ENCODE measurements at places on chromosomes 2 and 18. TPM values are rescaled to one million over a fixed set of nuclear protein-coding genes. Genes with fewer than 3 reads are reported as not detected.

- DNase-seq, result no peak
Measured at GRCh38 chr2:147679955-147680531, 164.8 kb upstream of the ACVR2A start.

DNA sequence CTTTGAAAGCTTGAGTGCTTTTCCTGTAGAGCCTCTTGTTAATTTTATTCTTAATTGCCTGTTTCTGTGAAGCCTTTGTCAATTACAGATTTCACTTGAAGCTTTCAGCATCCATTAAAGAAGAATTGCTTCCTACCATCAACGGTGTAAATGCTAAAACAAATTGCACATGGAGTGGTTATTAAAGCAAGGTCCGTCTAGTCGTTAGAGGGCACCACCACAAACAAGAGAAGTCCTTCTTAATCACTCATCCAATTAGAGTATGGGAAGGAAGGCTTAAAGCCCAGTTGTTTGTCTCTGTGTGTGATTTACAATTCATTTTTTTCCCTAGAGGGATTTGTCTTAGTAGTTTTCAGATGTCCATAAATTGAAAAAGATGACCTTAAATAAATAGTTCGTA, 1.6 kb downstream of the KCNJ3 start:
- no peak for DNase-seq

DNA sequence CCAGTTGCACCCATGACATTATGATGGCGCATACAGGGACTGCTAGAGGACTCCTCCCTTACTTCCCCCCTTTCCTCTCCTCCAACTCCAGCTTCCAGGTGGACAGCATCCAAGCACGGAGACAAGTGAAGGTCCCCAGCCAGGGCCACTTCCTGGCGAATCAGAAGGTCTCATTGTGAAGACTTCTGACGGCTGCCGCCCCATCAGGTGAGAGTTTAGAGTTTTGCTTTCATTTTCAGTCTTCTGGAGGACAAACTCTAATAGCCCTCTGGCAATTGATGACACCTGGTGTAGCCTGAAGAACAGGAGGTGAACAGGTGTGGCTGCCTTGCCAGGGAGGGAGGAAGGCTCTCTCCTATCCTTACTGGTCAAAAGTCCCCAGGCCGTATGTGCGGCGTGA, 77.3 kb upstream of the KCNH7 start:
- DNase-seq, result no peak

GRCh38 chr18:48600456-48601090, 61.7 kb downstream of the CTIF start:
- DNase-seq, result no peak

GRCh38 chr2:39738936-39739335, 40.1 kb downstream of the THUMPD2 start:
- no peak for DNase-seq

GRCh38 chr2:69059731-69060290, 46.8 kb downstream of the ANTXR1 start:
- no peak for DNase-seq

GRCh38 chr2:138042311-138042710, 78.0 kb downstream of the HNMT start:
- no peak for DNase-seq

DNA sequence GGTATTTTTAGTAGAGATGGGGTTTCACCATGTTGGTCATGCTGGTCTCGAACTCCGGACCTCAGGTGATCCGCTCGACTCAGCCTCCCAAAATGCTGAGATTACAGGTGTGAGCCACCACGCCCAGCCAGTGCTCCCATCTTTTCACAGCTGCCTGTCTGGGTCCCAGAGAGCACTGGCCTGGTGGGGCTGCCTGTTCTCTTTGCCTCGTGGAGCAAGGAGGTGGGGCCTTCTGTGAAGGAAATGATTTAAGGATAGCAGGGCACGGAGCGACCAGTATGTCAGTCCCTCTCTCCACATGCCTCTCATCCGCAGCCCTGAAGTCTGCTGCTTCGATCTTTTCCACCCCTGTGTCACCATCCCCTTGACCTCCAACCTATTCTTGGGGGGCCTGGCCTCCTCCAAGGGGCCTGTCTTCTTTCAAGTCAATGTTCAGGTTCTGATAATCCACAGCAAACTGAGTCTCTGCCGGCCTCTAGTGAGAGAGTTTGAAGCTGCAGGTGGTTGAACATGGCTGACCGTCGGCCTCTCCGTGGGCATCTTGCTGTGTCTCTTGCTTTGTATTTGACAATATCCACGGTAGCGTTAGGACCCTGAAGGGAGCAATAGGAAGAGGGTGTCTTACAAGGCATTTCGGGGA, 28.2 kb upstream of the GIGYF2 start:
- DNase-seq, result no peak

DNA sequence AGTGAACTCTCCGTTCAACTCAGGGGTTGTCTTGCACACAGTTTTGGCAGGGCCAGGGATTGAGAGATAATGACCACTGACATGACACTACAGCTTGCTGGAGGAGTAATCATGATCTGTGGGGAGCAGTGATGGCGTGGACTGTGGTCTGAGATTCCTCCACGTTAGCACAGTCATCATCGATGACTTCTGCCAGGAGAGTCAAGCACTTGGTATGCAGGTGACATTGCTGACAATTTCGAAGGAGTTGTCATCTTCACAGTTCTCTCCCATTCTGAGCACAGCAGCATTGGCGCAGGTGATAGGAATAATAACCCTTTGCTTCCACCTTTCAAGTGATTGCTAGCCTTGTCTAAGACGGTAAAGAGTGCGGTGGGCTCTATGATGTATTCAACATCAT, 79.8 kb downstream of the SGPP2 start:
- no peak for DNase-seq

DNA sequence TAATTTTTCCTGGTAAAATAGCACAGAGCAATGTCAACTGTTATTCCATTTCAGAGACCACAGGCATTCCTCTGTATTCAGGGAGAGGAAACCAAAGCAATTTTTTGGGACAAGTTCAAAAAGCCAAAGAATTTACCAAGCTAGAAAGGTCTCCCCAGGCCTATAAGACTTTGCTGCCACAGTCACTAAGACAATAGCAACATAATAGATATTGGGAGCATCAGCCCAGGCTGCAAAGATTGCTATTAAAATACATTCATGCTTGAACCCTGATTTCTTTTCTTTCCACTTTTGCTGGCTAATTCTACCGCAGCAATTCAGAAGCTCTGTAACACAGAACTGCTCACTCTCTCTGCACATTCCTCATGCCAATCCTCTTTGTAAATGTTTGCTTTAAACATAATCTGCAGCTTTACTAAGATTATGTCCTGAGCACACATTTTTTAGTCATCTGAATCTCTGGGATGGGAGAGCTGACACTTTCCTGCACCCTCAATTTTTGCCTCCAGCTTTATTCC, 76.3 kb downstream of the CLHC1 start:
- no peak for DNase-seq

GRCh38 chr2:118242216-118242615, 153.9 kb downstream of the INSIG2 start:
- no peak for DNase-seq

- DNase-seq, result no peak
Measured at GRCh38 chr2:100784681-100785080, 35.3 kb upstream of the NPAS2 start.

DNA sequence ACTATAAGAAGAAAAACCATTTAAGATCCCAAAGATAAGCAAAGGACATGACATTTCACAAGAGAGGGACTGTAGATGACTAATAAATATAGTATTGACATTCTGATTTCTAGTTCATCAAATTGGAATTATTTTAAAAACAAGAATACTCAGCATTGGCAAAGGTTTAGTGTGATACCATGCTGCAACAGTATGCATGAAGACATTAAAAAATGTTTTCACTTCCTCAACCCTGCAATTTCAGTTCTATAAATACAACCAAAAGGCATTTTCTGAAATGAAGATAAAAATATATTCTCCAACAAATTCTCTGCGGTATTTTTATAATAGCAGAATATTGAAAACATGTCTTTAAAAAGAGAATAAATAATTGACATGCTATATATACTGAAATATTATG, 2.1 kb downstream of the C2orf81 start:
- DNase-seq, result no peak

DNA sequence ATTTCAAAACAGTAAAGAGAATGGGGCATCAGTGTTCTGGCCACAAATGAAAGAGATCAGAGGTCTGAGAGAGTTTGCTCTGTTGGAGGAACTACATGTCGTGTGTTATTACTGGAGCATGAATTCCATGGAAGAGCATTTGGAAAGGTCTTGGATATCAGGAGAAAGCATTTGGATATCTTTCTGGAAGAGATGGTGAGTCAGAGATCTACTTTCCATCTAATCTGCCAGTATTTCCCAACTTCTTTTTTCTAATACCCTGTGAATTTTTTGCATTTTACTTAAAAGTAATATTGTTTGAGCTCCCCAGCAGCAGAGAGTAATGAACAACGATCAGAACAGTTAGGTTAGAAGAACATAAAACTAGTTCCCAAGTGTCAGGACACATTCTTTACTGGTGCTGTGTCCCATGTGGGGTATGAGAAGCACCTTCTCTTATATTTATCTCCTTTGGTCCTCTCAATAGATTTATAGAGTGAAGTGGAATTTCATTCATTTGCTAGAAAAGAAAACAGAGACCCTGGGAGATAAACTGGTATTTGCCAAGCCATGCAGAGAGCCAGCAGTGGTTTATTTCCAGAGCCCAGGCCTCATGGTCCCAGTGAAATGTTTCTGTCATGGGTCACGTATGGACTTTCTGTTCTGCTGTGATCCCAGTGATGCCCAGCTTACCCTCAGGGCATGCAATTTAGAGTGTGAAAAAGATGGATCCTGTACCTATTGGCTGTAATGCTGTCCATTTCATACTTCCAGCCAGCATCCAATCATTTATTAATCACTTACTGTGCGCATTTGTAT, 130.8 kb upstream of the NT5C1B start:
- DNase-seq, result no peak

DNA sequence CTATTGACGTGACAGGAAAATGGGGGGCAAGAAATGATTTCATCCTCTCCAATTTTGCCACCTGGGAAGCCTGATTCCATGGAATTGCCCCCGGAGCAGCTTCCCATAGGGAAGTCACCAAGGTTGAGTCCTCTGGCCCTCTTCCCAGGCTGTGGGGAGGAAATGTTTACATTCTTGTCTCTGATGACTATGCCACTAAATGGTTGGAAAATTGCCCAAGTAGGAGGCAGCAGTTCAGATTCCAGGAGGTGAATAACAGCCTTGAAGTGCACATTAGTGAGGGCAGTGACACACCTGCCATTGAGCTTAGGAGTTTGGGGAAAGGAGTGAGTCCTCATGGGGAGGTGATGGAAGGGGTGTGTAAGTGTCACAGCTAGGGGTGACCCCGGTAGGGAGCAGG, 449.2 kb upstream of the DCC start:
- peak; percentile 25 for DNase-seq

DNA sequence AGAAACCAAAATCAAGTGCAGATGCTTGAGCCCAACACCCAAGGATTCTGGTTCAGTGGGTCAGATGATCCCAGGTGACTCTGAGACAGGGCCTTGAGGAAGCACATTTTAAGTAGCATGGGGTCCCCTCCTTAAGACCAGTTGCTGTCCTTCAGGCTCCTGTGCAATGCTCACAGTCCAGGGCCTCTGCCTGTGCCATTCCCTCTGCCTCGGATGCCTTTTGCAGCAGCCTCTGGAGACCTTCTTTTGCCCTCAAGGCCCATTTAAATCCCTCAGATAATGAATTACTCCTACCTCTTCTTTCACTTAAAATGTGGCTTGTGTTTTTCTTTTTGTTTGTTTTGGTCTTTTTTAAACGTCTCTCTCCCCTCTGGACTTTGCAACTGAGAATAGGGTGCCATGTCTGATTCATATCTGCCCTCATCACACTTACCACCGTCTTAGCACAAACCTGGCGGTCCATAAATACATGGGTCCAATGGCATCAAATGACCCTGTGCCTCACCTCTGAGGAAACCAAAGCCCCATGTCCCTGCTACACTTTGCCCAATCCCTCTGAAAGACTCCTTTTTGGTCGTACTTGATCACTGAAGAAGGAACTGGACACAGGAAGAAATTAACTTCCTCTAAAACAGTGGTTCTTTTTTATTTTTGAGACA, 14.2 kb downstream of the ACTG2 start:
- DNase-seq, result no peak

- no peak for DNase-seq
Measured at GRCh38 chr2:160206436-160206835, 6.4 kb upstream of the ITGB6 start.

GRCh38 chr2:186407611-186408010, 78.4 kb upstream of the ZC3H15 start:
- no peak for DNase-seq

- DNase-seq, result no peak
Measured at GRCh38 chr2:214379227-214379626, 31.6 kb upstream of the VWC2L start.

- no peak for DNase-seq
Measured at GRCh38 chr18:24063121-24063731, 48.7 kb downstream of the TTC39C start.

DNA sequence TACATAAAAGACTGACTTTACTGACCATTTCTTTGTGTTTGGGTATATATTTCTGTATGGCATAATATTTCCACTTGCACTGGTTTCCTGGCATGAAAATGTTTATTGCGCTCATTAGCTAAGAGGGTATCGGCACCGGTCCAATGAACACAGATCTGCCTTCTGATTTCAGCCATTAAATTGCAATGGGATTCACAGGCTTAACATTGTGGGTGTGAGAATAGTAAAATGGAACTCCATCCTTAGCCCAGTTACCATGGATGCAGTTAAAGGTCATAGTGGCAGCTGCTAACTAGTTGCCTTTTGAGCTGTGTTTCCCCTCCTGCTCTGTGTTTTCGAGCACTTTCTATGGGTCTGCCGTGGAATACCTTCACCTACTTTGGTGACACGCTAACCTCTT, 352.6 kb upstream of the POU3F3 start:
- no peak for DNase-seq

DNA sequence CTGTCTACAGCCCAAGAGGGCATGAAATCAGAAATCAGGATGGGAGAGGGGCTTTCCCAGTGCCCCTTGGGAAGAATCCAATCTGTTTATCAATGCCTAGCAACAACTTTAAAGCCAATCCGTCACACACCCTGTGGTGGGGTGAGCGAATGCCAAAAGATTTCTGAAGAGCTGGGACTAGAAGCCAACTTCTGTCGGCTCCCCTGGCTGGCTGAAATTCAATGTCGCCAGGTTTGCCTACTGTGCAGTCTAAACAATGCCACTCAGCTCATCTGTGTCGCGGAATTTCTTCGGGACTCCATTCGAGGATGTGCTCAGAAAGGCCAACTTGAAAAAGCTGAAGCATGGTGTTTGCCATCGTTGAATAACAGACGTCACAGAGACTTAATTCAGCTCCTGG, 31.5 kb upstream of the NCKAP5 start:
- no peak for DNase-seq

Gene RASGRP3
- total RNA-seq, result 2.8 TPM

Gene CCDC68
- total RNA-seq, result 50.9 TPM

Gene ABCG8
- total RNA-seq, result 0.67 TPM

Gene SPATA3
- not detected for total RNA-seq

Gene SERPINB7
- total RNA-seq, result not detected

Gene FER1L5
- not detected for total RNA-seq

Gene MC4R
- not detected for total RNA-seq
